ENCODE measurements at places on chromosomes 3 and 15.

GRCh38 chr3:54691289-54691771 lies 236.5 kb downstream of the LRTM1 start:
- DNase-seq = no peak

DNA sequence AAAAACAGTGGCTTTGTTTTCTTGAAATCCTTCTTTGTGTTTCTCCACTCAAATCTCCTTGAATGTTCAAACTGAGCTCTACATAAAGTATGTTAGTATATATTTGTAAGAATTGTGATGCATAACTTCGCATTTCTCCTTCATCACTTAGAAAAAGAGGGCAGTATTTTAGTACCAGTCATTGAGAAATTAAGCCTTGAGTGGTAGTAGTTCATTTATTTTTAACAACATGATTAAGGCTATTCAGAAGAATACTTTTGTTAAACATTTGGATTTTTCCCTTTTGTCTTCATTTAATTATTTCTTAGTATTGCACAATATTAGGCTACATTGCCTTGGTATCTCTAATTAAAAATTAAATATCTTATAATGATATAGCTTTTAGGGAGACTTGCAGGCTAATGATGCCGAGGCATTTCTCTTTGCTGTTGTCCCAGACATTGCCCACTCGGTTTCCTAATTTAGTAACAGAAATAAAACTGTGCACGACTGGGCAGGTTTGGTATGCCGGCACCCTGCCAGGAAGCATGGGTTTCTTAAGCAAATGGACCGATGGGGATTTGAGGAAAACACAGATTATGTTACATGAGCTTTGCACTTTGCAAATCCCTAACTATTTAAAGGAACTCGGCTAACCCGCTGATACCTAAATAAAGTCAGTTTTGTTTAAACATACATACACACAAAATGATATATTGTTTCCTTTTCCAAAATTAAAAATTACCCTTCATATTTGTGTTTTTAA lies 54.7 kb downstream of the LRRC28 start:
- DNase-seq = no peak

DNA sequence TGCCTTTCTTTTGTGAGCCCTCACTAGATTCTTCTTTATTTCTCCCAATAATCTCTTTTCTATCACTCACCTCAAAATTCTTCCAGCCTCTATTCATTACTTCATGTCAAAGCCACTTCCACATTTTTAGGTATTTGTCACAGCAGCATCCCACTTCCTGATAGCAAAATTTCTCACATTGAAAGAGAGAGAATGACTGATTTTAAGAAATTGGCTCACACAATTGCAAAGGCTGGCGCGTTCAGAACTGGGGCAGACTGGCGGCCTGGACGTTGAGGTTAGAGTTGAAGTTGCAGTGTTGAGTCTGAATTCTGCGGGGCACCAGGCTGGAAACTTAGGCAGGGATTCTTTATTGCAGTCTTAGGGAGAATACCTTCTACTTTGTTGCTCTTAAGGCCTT lies 117.9 kb downstream of the LRRC28 start:
- DNase-seq = no peak

GRCh38 chr15:55774113-55774970 lies 31.4 kb upstream of the PRTG start:
- DNase-seq = no peak

DNA sequence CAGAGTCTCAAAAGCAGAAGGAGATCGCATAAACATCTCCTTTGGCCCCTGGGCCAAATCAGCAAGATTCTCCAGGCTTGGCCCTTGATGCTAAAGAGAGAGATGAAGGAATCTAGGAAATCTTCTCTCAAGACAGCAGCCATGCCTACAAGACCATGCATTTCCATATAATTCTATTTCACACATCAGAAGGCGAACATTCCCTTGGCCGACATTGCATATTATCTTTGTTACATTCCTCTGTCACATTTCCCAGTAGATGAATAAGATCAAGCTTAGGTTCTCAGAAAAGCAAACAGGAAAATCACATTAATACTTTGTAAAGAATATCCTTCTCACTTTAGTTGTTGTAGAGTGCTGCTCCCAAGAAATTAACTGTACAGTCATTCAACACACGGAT lies 21.3 kb downstream of the GASK1A start:
- no peak for DNase-seq

DNA sequence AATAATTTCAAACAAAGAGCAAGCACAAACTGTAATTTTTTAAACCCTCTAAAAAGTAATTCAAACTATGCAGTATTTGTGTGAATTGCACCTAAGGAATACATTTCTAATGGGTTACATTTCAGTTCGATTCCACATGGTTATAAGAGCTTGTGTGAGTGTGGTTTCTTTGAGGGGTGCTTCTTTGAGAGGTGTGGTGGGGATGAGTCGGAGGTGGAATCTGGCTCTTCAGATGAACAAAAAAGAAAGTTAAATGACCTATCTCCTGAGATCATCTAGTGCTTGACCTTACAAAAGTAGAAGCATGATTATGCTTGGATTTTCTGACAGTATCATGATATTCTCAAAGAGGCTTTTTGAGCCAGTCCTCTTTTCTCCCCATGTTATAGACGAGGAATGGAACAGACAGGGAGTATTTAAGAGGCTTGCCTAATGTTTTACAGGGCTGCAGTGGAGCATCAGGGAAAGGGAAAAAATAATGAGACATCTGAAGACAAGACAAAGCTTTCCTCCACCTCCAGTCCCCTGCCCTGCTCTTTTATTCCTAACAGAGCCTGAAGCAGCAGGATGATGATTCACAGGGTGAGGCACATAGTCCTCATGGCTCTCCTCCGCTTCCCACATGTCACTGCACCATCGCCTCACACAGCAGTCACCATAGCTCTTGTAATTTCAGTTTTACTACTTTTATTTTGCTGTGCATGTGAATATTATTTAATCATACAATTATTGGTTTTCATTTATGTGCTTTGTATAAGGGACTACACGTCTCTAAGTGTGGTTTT lies 82.0 kb downstream of the LYSMD4 start:
- DNase-seq = no peak

- DNase-seq = no peak
Observed at GRCh38 chr3:81841540-81841939, 80.1 kb upstream of the GBE1 start.

DNA sequence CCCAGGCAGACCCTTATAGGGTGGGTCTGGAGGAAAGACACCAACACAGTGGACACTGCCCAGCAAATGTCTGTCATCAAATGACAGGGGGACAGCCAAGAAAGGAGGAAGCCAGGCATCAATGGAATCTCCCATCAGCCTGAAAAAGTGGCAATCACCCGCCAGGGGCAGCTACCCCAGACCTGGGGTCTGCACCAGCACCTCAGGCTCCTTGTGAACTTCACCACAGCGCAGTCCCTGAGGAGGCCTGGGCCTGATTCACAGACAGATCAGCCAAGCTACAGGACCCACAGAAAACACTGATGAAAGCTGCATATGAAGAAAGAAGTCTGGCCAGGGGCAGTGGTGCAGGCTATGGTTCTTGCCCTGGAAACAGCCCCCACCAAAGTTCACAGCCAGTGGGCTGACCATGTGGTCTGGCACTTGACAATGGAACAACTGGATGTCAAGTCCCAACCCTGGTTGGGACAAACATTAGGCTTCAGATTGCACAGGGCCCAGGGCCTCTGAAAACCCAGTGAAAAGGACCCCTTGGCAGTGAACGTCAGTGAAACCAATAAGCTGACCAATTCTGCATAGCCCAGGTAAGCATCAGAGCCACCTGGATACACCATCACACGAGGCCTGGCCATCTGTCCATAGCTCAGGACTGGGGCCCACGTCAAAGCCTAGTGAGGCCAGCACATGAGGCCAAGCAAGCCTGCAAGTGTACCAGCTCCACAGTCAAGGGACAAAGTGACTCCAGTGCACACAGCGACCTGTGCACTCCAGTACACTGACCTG lies 29.1 kb downstream of the ALS2CL start:
- DNase-seq = no peak

- no peak for DNase-seq
Observed at GRCh38 chr15:51048308-51048707, 46.4 kb downstream of the TNFAIP8L3 start.

GRCh38 chr3:9932535-9932842 lies 1.1 kb upstream of the CRELD1 start:
- no peak for DNase-seq

DNA sequence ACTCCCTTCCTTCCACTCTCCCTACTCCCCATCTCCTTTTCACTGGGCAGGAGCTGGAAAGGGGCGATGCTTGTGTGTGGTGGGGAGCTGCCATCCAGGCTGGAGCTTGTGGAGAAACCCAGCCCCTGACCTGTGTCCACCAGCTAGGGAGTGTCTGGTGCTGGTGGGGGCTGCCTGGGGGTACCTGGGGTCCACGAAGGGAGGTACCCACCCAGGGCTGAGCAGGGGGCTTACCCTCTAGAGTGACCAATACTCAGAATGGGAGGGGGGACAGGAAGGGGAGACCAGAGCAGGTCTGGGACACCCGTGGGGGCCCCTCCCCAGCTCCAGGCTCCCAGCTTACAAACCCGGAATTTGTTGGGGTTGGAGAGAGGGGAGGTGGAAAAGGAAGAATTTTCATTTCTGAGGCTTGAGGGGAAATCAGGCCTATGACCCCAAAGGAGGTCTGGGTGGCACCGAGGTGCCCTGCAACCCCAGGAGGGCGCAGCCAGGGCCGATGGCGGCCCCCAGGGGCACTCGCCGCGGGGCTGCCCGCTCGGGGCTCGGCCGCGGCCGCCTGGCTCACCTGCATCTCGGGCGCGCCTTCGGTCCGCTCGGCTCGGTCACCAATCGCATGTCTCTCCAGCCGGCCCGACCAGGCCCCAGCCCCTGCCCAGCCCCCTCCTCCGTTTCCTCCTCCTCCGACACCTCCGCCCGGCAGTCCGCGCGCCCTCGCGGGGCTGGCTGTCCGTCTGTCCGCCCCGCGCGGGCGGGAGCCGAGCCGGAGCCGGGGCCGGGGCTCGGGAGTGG lies 773 bp downstream of the LINGO1 start:
- no peak for DNase-seq

All from activated naive CD4-positive, alpha-beta T cell (primary cell).